ENCODE measurements at places on chromosomes 4 and X. TPM values are rescaled to one million over a fixed set of nuclear protein-coding genes. Genes with fewer than 3 reads are reported as not detected.

The OPN1MW2 gene
- not detected for total RNA-seq

The PAGE4 gene
- total RNA-seq, result not detected

The SPON2 gene
- 6.5 TPM for total RNA-seq

The IL2 gene
- total RNA-seq, result 40.7 TPM

The CTBP1 gene
- total RNA-seq, result 135 TPM

The HGFAC gene
- not detected for total RNA-seq

The STK32B gene
- total RNA-seq, result not detected

DNA sequence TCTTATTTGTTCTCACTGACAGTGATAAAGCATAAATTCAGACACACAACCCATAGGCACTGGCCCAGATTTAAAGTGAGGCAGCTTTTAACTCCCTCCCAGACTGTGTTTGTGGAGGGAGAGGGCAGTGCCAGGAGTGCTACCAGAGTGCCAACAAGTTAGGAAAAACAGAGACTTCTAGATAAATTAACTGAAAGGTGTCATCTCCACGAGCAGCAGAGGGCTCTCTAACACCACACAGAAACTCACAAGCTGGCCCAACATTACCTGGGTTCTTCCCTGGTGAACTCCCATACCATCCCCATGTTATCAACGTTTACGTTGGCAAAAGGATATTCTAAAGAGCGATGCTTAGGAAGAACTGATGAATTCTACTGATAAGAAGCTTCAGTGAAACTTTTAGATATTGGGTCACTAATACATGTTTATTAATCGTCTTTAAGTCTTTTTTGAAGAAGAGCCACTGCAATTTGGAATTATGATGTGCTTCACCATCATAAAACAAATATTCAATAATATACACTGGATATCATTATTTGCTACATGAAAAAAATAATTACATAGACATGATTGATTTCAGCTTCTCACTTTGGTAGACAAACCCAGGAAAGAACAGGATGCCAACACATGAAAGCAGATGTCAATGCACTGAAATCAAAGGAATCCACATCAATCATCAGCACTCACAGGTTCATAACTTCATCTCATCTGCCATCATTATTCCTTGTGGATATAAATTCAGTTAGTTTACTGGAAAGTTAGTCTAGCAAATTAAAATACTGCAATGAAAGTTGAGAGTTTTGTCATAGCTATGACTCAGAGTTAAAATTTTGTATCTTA, 121.2 kb upstream of the NAP1L5 start:
- no peak overlapping the region for H3K4me3 ChIP-seq
- H3K27me3 ChIP-seq, result peaks cover 4% of the 10 kb centered on the region
- H3K4me1 ChIP-seq, result peaks cover 11% of the 10 kb centered on the region
- no peaks in the 10 kb centered on the region for H3K36me3 ChIP-seq
- H3K27ac ChIP-seq, result no peak overlapping the region
- DNase-seq, result peak; percentile 11

DNA sequence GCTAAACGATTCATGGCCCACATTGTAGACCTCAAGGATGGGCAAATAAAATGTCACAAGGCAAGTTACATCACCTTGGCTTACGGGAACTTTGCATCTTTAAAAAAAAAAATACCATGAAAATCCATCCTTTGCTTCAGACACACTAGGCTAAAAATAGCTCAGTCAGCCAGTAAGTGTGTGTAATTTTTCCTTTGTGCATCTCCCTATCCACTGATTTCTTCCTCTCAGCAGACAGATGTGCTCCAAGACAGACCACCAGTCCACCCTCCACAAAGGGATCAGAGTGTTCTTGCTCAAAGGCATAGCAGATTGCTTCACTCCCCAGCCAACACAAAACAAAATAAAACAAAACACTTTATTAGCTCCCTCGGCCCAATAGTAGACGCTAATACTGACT, 14.6 kb downstream of the LDB2 start:
- H3K27ac ChIP-seq, result no peak overlapping the region
- H3K27me3 ChIP-seq, result peaks cover 3% of the 10 kb centered on the region
- H3K4me3 ChIP-seq, result no peak overlapping the region
- no peaks in the 10 kb centered on the region for H3K36me3 ChIP-seq

GRCh38 chr4:123298261-123298660, 98.3 kb upstream of the SPRY1 start:
- no peak overlapping the region for H3K27ac ChIP-seq
- H3K4me3 ChIP-seq, result no peak overlapping the region
- DNase-seq, result no peak

DNA sequence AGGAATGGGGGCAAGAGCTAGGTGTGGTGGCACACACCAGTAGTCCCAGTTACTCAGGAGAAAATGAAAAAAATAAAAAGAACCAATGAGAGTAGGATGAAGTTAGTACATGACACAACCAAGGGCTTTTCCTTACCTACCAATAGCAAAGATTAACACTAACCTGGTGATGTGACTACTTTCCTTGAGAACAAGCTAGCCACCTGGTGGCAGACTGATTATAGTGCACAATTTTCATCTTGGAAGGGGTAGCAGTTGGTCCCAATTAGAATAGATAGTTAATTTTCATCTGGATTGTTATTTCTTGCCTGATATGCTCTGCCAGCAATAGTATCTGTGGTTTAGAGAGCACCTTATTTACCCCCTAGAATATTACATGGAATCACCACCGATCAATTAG, 1216.8 kb upstream of the PABPC4L start:
- DNase-seq, result no peak
- H3K27me3 ChIP-seq, result no peaks in the 10 kb centered on the region
- H3K4me1 ChIP-seq, result no peaks in the 10 kb centered on the region
- no peak overlapping the region for H3K4me3 ChIP-seq
- H3K27ac ChIP-seq, result no peak overlapping the region
- H3K36me3 ChIP-seq, result no peaks in the 10 kb centered on the region

DNA sequence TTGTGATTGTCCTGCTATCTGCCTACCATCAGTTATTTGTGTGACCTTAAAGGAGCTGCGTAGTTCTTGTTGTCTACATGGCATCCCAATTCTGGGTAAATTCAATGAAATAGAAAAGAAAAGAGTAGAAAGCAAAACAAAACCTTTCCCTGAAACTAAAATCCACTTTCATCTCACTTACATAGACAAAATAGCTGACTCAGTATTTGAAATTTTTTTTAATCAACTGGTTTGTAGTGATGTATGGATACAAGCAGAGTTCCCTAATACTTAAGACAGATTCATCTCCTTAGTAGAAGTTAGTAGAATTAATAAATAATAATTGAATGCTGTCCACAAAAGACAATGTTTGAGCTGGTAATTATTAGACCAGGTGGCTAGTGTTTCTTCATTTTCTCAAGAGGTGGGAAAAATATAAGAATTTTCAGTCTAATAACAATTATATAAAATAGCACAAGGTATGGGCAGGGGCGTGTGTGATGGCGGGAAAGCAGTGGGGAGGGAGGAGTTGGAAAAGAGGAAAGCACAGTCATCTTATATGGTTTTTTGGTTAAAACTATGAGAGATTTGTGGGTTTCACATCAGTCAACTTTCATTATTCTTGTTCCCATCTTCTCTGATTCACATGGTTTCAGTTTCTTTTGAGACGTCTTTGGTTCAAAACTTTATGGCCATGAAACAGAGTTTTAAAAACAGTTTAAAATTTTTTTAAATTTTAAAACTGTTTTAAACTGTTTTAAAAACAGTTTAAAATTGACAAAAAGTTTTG, 275.2 kb downstream of the SPRY1 start:
- peaks cover 19% of the 10 kb centered on the region for H3K4me1 ChIP-seq
- peaks cover 5% of the 10 kb centered on the region for H3K36me3 ChIP-seq
- no peak overlapping the region for H3K27ac ChIP-seq
- no peak overlapping the region for H3K4me3 ChIP-seq
- DNase-seq, result peak; percentile 48
- peaks cover 55% of the 10 kb centered on the region for H3K27me3 ChIP-seq

DNA sequence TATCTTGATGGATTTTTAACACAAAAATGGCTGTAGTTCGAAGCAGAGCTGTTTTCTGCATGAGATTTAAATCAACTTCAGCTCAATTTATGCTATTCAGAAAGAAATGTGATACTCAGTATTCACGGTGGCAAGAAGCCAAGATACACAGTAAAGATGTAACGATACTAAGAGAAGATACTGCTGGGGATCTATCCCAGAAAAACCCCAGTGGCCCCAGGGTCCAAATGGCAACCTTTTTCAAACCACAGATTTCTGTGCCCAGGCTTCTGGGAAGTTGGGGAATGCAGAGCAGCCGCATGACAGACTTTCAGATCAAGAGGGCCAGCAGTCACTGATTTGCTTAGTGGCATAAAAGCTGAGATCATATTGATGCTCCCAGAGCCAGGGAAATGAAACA, 353.9 kb downstream of the AFF2 start:
- no peak overlapping the region for H3K27ac ChIP-seq
- no peaks in the 10 kb centered on the region for H3K36me3 ChIP-seq
- H3K4me1 ChIP-seq, result no peaks in the 10 kb centered on the region
- no peak for DNase-seq
- H3K4me3 ChIP-seq, result no peak overlapping the region

GRCh38 chr4:126715067-126715466, 917.7 kb upstream of the INTU start:
- DNase-seq, result no peak
- H3K27me3 ChIP-seq, result no peaks in the 10 kb centered on the region
- no peak overlapping the region for H3K27ac ChIP-seq
- H3K36me3 ChIP-seq, result no peaks in the 10 kb centered on the region
- no peaks in the 10 kb centered on the region for H3K4me1 ChIP-seq

GRCh38 chrX:78945186-78945912, at the start of gene P2RY10:
Gene P2RY10 (plus strand): TSS chrX:78945391. CDS start chrX:78960521, 15,130 bp downstream.
- H3K4me1 ChIP-seq, result peaks cover 46% of the 10 kb centered on the region
- no peak for DNase-seq
- peaks cover 33% of the 10 kb centered on the region for H3K36me3 ChIP-seq
- H3K4me3 ChIP-seq, result peak within 1 kb of the TSS; percentile 95
- H3K27ac ChIP-seq, result peak within 1 kb of the TSS; percentile 97
- H3K27me3 ChIP-seq, result no peaks in the 10 kb centered on the region

- no peak for DNase-seq
- no peaks in the 10 kb centered on the region for H3K4me1 ChIP-seq
- no peaks in the 10 kb centered on the region for H3K27me3 ChIP-seq
- H3K4me3 ChIP-seq, result no peak overlapping the region
- peaks cover 10% of the 10 kb centered on the region for H3K36me3 ChIP-seq
Observed at GRCh38 chrX:20019672-20020365, 29.0 kb upstream of the BCLAF3 start.

- no peak overlapping the region for H3K27ac ChIP-seq
- H3K4me3 ChIP-seq, result no peak overlapping the region
- DNase-seq, result no peak
- no peaks in the 10 kb centered on the region for H3K27me3 ChIP-seq
Observed at GRCh38 chrX:118251271-118251670, 94.6 kb upstream of the WDR44 start.

- H3K4me1 ChIP-seq, result peaks cover 18% of the 10 kb centered on the region
- no peak overlapping the region for H3K4me3 ChIP-seq
- H3K27ac ChIP-seq, result no peak overlapping the region
- peaks cover 40% of the 10 kb centered on the region for H3K36me3 ChIP-seq
- no peaks in the 10 kb centered on the region for H3K27me3 ChIP-seq
Observed at GRCh38 chr4:99047710-99048109, 40.9 kb downstream of the ADH5 start.

- H3K4me3 ChIP-seq, result no peak overlapping the region
- no peaks in the 10 kb centered on the region for H3K36me3 ChIP-seq
- H3K27ac ChIP-seq, result no peak overlapping the region
- H3K27me3 ChIP-seq, result no peaks in the 10 kb centered on the region
Observed at GRCh38 chrX:98480606-98481005, 1596.9 kb downstream of the RPA4 start.

DNA sequence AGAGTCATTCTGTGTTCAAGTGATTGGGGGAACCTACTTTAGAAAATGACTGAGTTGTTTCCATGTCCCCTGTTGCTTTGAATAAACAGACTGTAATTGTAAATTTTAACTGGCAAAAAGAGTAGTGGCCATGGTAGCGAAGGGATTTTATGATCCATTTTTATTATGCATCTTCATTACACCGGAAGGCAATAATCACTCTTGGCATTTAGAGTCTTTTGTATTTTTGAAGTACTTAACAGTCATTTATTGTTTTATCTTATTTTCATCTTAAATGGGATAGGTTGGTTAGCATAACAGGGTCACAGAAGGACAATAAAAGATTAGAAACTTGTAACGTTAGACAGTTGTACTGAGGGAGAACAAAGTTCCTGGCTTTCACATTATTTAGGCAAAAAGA, 11.0 kb upstream of the OTC start:
- H3K36me3 ChIP-seq, result no peaks in the 10 kb centered on the region
- H3K4me1 ChIP-seq, result no peaks in the 10 kb centered on the region
- peaks cover 9% of the 10 kb centered on the region for H3K27me3 ChIP-seq
- H3K27ac ChIP-seq, result no peak overlapping the region
- DNase-seq, result no peak

DNA sequence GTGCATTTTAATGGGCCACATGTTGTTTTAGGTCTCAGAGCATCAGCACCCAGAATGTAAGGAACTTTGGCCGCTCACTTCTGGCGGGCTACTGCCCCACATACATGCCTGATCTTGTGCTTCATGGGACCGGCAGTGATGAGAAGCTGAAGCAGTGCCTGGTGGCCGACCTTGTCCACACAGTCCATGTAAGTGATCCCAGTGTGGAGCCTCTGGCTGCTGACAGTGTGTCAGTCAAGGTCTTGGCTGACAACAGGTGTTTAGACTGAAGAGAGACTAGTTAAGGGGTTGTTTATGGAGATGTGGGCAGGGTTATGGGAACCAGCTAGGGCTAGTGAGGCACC, 101.4 kb downstream of the FNIP2 start:
- no peak for DNase-seq
- H3K36me3 ChIP-seq, result peaks cover 5% of the 10 kb centered on the region
- no peak overlapping the region for H3K27ac ChIP-seq
- no peaks in the 10 kb centered on the region for H3K27me3 ChIP-seq
- no peak overlapping the region for H3K4me3 ChIP-seq

GRCh38 chr4:181224852-181225251, 1018.4 kb upstream of the TENM3 start:
- no peak overlapping the region for H3K27ac ChIP-seq
- no peak overlapping the region for H3K4me3 ChIP-seq
- no peaks in the 10 kb centered on the region for H3K36me3 ChIP-seq

DNA sequence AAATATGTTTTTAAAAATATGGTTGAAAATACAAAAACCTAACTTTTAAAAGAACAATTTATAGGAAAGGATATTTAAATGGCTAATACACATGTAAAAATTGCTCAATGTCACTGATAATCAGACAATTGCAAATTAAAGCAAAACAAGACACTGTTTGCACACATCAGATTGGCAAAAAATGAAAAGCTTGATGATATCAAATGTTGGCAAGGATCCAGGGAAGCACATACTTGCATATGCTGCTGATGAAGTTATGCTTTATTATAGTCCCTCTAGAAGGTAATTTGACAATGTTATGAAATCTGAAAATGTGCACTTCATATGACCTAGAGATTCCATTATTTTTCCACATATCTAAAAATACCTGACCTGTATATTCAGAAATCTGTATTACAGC, 45.7 kb upstream of the EPGN start:
- no peaks in the 10 kb centered on the region for H3K27me3 ChIP-seq
- H3K4me3 ChIP-seq, result no peak overlapping the region
- peaks cover under 1% of the 10 kb centered on the region for H3K4me1 ChIP-seq
- H3K27ac ChIP-seq, result no peak overlapping the region

DNA sequence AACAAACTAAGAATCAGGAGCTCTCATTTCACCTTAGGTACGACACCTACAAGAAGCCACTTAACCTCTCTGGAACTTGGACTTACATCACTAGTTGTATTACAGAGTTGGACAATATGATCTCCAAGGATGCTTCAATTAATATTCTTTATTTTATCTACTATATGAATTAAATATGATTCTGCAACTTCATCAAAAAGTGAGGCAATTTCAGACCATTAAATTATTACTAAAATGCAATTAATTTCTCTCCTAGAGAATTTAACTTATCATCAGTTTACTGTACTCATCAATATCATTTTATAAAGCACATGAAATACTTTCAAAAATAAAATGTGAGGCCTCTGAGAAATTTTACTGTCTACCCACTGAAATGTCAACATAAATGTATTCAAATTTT, 33.9 kb downstream of the SLC39A8 start:
- DNase-seq, result no peak
- H3K4me1 ChIP-seq, result peaks cover 18% of the 10 kb centered on the region
- H3K36me3 ChIP-seq, result peaks cover 38% of the 10 kb centered on the region
- H3K4me3 ChIP-seq, result no peak overlapping the region

Measured in activated naive CD8-positive, alpha-beta T cell treated with anti-CD3 and anti-CD28 coated beads for 36 hours (primary cell).